CD14-positive monocyte (primary cell): ENCODE measurements at places on chromosomes 6 and 20.

DNA sequence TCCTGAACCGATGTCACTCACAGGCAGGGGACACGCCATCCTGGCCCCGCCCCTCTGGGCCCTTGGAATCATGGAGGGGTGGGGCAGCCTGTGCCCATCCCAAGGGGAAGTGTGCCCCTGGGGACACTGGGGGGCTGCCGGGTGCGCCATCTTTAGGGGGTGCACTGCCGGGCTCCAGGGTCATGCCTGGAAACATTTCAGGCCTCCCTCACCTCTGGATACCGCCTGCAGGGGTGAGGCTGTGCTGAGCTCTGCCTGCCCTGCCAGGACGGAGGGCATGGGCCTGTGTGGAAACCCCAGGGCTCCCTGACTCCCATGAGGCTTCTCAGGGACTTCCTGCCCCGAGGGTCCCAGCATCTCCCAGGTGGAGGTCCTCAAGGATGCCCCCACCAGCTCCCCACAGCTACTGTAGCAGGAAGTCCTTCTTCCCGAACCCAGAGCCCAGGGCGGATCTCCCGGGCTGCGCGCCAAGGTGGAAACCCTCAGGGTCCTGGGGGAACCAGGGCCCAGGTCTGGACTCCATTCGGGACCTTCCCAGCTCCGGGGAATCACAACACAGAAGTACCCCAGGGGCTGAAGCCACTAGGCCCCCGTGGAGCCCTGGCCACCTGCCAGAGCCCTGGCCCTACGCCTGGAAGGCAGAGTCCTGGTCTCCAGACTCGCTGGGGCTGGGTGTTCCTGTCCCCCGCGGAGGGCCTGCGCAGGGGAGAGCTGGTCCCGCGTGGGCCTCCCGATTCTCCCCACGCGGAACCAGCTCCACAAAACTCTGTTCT, 15.6 kb downstream of the CHRNA4 start:
- no peak for DNase-seq

GRCh38 chr20:52209154-52209571, 17.6 kb upstream of the ZFP64 start:
- no peak for DNase-seq

DNA sequence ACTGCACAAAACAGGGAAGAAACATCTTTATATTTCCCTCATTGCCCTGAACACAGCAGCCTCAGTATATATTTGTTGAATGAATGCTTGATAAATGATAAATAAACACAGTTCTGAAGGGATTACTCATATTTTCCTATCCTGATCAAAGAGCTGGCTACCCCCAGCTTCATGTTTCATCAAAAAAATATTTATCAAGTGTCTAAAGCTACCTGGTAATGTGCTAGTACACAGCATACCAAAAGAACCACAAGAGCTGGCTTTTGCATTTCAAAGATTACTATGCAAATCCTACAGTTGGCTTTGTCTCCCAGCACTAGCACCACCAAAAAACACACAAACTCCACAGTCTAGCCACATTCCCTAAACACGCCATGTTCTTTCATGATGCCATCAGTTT, 130.0 kb downstream of the BTBD9 start:
- no peak for DNase-seq

DNA sequence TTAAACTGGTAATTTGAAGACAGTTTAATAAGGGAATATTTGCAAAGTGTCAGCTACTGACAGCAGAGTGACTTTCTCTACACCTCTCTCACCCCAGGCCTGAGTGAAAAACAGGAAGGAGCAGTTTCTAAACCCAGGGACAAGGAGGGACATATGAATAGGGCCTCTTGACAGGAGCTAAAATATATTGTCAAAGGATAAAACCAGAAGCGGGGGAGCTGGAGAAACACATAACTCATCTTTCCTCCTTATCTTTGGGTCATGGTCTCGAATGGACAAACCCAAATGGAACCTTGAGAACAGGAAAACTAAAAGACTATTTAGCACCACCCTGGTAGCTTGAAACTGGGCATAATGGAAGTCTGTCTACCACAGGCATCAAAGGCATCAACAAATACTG, 197.5 kb upstream of the FOXA2 start:
- DNase-seq, result no peak

- DNase-seq, result no peak
Observed at GRCh38 chr6:135871878-135872277, 20.4 kb downstream of the PDE7B start.

- DNase-seq, result no peak
Observed at GRCh38 chr20:38871560-38871953, 54.7 kb upstream of the FAM83D start.

GRCh38 chr6:36335465-36336207, 1.1 kb downstream of the BNIP5 start:
- no peak for DNase-seq

DNA sequence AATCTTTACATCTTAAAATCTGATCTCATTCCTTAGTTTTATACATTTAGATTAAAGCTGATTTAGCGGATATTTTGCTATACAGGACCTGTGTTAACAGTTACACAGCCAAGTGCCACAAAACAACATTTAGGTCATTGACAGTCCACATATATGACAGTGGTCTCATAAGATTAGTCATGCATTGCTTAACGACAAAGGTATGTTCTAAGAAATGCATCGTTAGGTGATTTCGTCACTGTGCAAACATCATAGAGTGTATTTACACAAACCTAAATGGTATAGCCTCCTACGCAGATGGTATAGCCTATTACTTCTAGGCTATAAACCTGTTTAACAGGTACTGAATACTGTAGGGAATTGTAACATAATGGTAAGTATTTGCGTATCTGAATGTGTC, 21.6 kb downstream of the ADGRG6 start:
- no peak for DNase-seq

GRCh38 chr20:14764511-14765369, 427.3 kb upstream of the FLRT3 start:
- no peak for DNase-seq

DNA sequence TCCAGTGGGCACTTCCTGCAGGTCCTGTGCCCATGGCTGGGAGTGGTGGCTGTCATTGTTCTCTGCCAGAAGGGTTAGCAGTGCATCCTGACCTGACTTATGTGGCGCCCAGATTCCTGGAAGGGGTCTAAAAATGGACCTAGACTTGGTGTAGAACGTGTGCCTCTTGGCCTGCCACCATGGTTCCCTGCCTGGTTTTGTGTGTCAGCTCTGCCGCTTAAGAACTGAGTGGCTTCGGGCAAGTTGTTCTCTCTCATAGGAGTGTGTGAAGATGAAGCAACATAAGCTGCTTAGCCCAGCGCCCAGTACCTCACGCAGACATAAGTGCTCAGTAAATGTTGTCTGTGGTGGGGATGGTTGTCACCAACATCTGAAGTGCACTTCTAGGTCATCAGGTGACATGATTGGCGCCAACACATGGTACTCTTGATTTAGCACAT, 52.1 kb downstream of the PTPN1 start:
- DNase-seq, result no peak

- DNase-seq, result no peak
Observed at GRCh38 chr6:90162648-90163387, 133.8 kb downstream of the BACH2 start.
